Right atrium auricular region (tissue), 2 donors: ENCODE measurements at places on chromosomes 3 and 15. TPM values are rescaled to one million over a fixed set of nuclear protein-coding genes. Genes with fewer than 3 reads are reported as not detected.
A peak's percentile ranks its signal among the peaks of the same experiment; 100 is the strongest.

DNA sequence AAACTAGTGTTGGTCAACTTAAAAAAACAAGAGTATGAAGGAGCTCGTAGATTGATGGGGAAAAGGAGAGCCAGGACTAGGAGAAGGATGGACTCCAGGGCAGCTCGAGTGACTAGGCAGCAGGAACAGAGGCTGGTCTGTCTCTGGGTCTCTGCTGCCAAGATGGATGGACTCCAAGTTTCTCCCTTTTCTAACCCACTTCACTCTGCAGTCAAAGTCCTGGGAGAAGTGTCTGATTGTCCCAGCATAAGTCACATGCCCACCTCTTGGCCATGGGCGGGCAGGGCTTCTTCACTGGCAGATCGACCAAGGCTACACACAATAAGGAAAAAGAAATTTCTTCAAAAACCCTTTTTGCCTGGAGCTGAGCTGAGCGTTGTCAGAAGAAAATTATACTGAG, 9.2 kb upstream of the EPB42 start:
- DNase-seq: no peak
- H3K27ac ChIP-seq: no peak overlapping the region
- peaks cover 15% of the 10 kb centered on the region for H3K4me1 ChIP-seq
- H3K4me3 ChIP-seq: no peak overlapping the region
- no peaks in the 10 kb centered on the region for H3K36me3 ChIP-seq

- DNase-seq: no peak
- no peak overlapping the region for H3K27ac ChIP-seq
- H3K4me1 ChIP-seq: no peaks in the 10 kb centered on the region
- H3K4me3 ChIP-seq: no peak overlapping the region
Observed at GRCh38 chr3:145170121-145170520, 990.9 kb downstream of the PLOD2 start.

DNA sequence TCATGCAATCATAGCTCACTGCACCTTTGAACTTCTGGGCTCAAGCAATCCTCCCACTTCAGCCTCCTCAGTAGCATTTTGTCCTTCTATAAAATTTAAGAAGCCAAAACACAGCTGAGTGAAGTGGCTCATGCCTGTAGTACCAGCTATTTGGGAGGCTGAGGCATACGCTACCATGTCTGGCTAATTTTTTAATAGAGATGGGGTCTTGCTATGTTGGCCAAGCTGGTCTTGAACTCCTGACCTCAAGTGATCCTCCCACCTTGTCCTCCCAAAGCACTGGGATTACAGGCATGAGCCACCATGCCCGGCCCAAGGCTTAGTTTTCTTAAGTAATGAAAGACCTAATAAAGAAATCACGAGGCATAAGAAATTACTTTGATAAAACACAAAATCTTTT, 14.7 kb upstream of the FNDC3B start:
- no peaks in the 10 kb centered on the region for H3K36me3 ChIP-seq
- no peak overlapping the region for H3K4me3 ChIP-seq
- H3K27ac ChIP-seq: no peak overlapping the region
- H3K27me3 ChIP-seq: no peaks in the 10 kb centered on the region
- DNase-seq: no peak

SPINT1 gene
- 6.5 TPM for total RNA-seq

CPB1 gene
- total RNA-seq: not detected

SNTN gene
- not detected for total RNA-seq

DNA sequence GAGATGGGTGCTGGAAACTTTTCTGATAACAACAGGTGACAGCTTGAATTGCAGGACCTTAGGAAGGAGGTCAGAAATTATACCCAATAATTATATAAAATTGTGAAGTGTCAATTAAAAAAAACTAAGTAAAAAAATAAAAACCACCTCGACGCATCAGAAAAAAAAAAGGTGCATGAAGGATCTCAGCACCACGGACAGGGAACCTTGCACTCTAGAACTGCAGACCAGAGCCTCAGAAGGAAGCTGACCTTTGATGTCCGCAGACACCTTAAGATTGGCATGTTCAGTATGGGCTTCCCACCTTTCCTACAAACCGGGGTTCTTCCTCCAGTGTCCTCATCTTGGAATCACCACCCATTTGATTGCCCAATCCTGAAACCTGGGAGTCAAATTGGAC, 60.9 kb downstream of the SCN10A start:
- DNase-seq: no peak
- H3K27ac ChIP-seq: no peak overlapping the region
- H3K27me3 ChIP-seq: no peaks in the 10 kb centered on the region
- H3K4me1 ChIP-seq: no peaks in the 10 kb centered on the region

- no peaks in the 10 kb centered on the region for H3K27me3 ChIP-seq
- no peak for DNase-seq
- no peak overlapping the region for H3K27ac ChIP-seq
- H3K4me1 ChIP-seq: no peaks in the 10 kb centered on the region
- no peak overlapping the region for H3K4me3 ChIP-seq
Observed at GRCh38 chr3:183153210-183153950, 9.2 kb downstream of the LAMP3 start.

DNA sequence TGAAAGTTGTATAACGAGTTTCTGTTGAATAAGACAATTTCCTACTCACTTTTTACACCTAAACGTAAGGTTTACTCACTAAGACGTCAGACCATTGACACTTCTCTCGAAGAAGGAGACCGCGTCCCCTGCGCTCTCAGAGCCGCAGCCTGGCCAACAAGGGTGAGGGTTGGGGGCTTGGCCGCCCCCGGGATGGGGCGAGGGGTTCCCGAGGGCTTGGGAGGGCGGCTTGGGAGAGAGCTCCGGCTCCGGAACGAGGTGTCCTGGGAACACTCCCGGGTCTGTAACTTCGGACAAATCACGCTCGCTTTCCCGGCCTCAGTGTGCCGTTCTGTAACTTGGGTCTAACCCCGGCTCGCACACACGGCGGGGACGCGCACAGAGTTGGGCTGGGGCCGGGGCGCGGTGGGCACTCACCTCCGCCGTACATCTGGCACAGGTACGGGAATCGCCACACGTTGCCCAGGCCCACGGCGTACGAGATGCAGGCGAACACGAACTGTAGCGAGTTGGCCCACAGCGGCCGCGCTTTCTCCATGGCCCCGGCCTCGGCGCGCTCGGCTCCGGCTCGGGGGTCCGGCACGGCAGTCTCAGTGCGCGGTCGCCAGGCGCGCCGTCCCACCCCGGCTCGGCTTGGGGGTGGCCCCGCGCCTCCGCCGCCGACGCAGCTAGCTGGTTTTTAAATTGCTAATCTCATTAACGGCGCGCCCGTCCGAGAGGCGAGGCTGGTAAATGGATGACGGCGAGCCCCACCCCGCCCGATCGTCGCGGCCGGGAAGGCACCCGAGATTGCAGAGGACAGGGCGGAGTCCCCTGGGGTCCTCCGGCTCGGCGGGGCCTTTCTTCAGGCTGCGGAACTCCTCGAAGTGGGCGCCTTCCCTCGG, at the start of gene SLC6A20:
Gene SLC6A20 (minus strand): TSS at position 655 of the 884 bp plus-strand sequence. CDS start 117 bp downstream, at position 538.
- H3K4me3 ChIP-seq: peak within 1 kb of the TSS; percentile 47
- H3K27me3 ChIP-seq: peaks cover 9% of the 10 kb centered on the region
- no peaks in the 10 kb centered on the region for H3K36me3 ChIP-seq
- DNase-seq: no peak

GRCh38 chr15:94379986-94380385, 148.6 kb downstream of the MCTP2 start:
- H3K4me1 ChIP-seq: no peaks in the 10 kb centered on the region
- no peak for DNase-seq
- no peaks in the 10 kb centered on the region for H3K36me3 ChIP-seq
- no peak overlapping the region for H3K4me3 ChIP-seq

- H3K27ac ChIP-seq: no peak overlapping the region
- DNase-seq: no peak
- no peak overlapping the region for H3K4me3 ChIP-seq
- H3K4me1 ChIP-seq: peaks cover 9% of the 10 kb centered on the region
Observed at GRCh38 chr3:16794257-16794656, 90.5 kb upstream of the PLCL2 start.

AADAC gene
- 0.39 TPM for total RNA-seq

- H3K4me3 ChIP-seq: no peak overlapping the region
- no peaks in the 10 kb centered on the region for H3K36me3 ChIP-seq
- DNase-seq: no peak
- no peak overlapping the region for H3K27ac ChIP-seq
Observed at GRCh38 chr3:40930131-40930538, 269.2 kb upstream of the CTNNB1 start.

DNA sequence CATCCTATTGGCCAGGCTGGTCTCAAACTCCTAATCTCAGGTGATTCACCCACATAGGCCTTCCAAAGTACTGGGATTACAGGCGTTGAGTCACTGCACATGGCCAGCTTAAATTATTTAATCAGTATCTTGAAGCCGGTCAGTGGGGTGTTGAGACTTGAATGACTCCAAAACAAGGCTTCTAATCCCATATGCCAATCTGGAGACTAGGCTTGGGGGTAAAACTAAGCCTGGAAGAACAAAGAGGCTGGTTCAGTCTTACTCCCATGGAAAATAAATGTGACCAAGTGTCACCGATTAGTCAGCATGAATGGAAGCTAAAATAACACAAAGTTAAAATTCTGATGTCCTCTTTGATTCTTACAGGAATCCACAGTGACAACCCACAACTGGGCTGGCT, 509.1 kb downstream of the FOXP1 start:
- H3K4me3 ChIP-seq: no peak overlapping the region
- H3K27ac ChIP-seq: no peak overlapping the region
- no peaks in the 10 kb centered on the region for H3K4me1 ChIP-seq
- no peaks in the 10 kb centered on the region for H3K36me3 ChIP-seq
- no peaks in the 10 kb centered on the region for H3K27me3 ChIP-seq
- no peak for DNase-seq

RTP3 gene
- not detected for total RNA-seq

GRCh38 chr3:167653155-167653554, 587 bp downstream of the WDR49 start:
- H3K4me1 ChIP-seq: no peaks in the 10 kb centered on the region
- H3K4me3 ChIP-seq: no peak overlapping the region
- DNase-seq: no peak

DNA sequence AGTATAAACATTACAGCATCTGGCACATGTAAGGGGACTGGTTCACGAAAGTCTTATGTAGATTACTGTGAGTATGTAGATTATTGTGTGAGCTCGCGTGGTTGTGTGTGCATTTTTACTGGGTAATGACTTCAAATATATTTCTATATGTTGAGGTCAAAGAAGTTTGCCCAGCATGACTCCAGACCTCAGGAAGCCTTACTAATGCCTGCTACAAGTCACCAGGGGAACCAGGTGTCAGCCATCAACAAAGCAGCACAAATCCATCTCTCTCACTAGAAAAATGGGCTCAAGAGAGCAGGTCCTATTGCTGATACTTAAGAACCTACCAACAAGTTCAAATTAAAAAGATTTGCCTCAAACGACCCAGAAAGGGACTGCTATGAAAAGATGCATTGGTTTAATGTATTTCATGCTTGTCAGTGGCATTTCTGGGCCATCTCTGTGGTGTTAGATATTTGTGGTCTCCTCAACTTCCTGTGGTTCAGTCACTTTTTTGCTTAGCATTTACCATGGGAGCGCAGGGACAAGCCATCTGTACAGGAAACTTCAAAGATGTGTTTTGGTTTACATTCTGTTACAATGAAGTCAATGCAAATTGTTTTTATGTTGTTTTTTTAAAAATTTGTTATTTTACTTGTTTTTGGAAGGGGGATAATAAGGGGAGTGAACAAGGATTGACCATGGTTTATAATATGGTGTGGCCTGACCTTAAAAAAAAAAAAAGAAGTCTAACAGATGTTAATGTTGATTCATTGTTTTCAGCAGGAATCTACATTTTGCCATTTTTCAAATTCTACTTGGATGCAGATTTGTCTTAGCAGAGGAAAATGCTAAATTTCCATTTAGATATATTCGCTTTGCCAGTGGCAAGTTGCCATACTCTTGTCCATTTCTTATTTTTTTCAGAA, 172.1 kb upstream of the ADAMTS9 start:
- H3K4me1 ChIP-seq: no peaks in the 10 kb centered on the region
- no peaks in the 10 kb centered on the region for H3K36me3 ChIP-seq
- no peak for DNase-seq

- no peaks in the 10 kb centered on the region for H3K27me3 ChIP-seq
- H3K27ac ChIP-seq: no peak overlapping the region
- no peaks in the 10 kb centered on the region for H3K4me1 ChIP-seq
- H3K4me3 ChIP-seq: no peak overlapping the region
- DNase-seq: no peak
Observed at GRCh38 chr3:8317661-8318649, 183.7 kb upstream of the LMCD1 start.

GRCh38 chr3:9503283-9503682, 50.3 kb downstream of the LHFPL4 start:
- no peak overlapping the region for H3K27ac ChIP-seq
- DNase-seq: peak; percentile 75
- no peaks in the 10 kb centered on the region for H3K4me1 ChIP-seq

DNA sequence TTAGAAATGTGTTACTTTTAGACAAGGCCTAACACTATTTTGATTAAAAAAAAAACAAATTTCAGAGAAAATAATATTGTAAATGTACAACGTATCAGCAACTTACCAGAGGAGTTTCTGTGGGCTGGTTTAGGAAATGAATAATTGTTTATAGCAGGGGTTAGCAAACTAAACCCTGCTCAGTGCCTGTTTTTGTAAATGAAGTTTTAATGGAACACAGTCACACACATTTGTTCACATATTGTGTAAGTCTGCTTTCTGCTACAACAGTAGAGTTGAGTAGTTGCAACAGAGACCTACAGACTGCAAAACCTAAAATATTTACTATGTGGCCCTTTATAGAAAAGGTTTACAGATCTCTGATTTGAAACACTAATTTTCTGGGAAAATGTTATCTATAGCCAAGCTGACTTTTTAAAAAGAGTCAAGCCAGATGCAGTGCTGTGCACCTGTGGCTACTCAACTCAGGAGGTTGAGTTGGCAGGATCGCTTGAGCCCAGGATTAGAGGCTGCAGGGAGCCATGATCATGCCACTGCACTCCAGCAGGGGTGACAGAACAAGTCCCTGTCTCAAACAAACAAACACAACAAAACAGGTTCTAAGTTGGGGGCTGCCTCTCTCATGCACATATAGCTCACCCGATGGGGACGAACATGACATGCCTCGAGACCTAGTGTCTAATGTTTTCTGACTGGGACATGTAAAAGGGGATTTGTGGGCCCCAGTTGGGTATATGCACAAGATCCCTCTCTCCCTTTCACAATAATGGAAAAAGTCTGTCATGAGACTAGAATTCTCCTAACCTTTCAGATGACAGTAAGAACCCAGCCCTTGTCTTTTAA, 182.5 kb downstream of the TNIK start:
- H3K27ac ChIP-seq: no peak overlapping the region
- DNase-seq: no peak
- H3K36me3 ChIP-seq: no peaks in the 10 kb centered on the region
- H3K4me3 ChIP-seq: no peak overlapping the region
- no peaks in the 10 kb centered on the region for H3K4me1 ChIP-seq

FSIP1 gene
- total RNA-seq: not detected

GRK7 gene
- total RNA-seq: not detected

DNA sequence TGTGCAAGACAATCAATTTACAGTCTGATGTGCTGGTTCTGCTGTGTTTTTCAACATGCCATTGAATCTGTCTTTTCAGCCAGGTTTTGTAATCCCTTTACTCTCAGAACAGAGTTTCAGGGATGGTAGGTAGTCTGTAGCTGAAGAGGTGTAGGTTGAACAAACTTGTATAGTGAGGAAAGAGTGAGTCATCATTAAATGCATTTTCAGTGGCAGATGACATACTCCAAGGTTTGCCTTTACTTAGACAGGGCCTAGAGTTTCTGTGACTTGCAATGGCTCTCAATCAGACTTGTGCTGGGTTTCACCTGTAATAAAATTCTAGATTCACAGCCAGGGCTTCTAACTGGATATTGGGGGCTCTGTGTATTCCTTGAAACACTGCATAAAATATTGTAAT, 94.6 kb downstream of the CYP19A1 start:
- H3K27ac ChIP-seq: no peak overlapping the region
- no peaks in the 10 kb centered on the region for H3K4me1 ChIP-seq
- no peaks in the 10 kb centered on the region for H3K36me3 ChIP-seq
- no peaks in the 10 kb centered on the region for H3K27me3 ChIP-seq
- no peak overlapping the region for H3K4me3 ChIP-seq

ATP8B4 gene
- total RNA-seq: 2.0 TPM
